ENCODE measurements at places on chromosomes 12 and 14.

DNA sequence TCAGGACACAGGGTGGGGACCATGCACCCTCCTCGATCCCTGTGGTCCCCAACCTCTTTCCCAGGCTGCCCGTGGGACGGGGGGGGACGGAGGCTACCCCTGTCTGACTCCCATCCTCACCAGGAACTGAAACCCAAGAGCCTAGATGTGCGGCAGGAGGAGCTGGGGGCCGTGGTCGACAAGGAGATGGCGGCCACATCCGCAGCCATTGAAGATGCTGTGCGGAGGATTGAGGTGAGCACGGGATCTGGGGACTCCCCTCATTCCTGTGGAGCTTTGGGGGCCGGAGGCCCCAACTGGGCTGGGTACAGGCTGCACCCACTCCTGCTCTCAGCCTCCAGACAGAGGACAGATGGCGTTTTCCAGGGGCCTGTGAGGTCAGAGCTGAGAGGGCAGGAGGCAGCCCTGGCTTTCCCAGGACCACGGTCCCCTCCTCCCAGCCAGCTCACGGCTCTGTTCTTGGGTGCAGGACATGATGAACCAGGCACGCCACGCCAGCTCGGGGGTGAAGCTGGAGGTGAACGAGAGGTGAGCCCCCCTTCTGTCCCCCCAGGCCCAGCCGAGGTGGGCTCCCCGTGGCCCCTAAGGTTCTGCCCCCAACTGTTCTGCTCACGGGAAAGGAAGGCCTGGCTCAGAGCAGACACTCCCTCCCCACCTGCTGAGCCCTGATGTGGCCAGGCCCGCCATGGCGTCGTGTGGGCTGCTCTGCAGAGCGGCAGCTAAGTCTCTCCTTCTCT, 24.2 kb downstream of the HIP1R start:
- DNase-seq = no peak

DNA sequence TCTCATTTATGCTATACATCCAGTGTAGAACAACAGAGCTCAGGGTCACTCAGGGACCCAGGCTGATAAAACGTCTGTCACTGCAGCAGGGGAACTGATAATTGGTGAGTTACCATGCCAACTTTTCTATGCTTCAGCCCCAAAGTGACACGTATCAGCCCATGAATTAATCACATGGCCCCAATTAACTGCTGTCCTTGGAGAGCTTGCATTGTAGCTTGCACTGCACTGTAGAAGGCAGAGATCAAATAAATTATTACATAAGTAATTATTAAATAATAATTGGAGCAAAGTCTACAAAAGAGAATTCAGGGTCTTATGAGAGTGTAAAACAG, 144.6 kb downstream of the SUDS3 start:
- no peak for DNase-seq

DNA sequence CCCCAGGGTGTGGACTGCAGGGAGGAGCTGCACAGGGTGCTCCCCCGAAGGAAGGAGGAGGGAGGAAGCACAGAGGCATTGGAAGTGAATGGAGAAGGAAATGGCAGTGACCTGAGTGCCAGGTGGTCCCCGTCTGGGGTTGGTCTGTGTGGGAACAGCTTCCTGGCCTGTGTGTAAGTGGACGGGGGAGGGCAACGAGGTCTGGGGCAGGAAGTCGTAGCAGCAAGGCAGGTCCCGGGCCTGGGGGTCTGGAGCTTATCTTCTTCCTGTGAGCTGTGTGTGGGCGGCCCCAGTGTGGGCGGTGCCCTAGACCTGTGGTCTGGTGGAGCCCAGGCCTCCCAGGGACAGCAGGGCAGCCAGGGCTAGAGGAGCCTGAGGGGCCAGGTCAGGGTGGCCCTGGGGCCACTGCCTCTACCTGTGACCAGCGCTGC, 382.1 kb downstream of the TMEM121 start:
- DNase-seq = no peak

DNA sequence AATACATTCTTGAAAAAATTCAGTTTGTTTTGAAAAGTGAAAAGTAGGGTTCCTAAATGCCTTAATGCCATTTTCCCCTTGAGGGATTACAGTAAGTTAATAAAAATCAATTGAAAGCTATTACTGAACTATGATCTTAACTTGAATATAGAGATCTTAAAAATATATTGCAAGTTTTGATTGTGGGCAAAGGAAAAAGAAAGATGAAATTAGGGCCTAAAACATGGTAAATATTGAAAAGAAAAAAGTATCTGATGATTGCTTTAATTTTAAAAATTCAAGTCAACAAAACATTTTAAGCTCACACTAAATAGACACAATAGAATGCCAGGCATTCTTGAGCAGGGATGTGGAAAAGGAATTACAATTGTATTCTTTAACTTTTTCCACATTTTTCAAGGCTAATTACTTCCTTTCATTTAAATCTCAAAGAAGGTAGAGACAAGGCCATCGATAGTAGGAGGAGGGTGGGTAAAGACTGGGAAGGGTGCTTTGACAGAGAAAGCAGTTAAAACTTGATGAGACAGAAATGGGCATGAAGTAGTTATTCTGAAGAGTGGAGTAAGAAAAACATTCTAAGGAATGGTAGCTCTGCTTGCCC, 294.4 kb downstream of the NELL2 start:
- no peak for DNase-seq

DNA sequence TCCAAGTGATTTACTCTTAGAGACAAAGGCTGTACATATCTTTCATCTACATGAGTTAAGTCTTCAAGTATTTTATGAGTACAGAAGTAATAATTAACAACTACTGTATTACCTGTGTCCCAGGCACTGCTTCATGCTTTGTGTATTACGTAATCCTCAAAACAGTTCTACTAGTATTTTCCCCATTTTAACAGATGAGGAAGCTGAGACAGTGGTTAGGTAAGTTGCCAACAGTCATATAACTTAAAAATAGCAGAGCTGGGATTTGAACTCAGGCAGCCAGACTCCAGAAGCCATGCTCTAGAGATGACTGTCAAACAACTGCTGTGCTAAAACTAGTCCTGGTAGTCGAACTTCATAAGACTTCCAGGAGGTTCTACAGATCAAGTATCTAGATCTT, 10.7 kb downstream of the TRMT5 start:
- DNase-seq = no peak

DNA sequence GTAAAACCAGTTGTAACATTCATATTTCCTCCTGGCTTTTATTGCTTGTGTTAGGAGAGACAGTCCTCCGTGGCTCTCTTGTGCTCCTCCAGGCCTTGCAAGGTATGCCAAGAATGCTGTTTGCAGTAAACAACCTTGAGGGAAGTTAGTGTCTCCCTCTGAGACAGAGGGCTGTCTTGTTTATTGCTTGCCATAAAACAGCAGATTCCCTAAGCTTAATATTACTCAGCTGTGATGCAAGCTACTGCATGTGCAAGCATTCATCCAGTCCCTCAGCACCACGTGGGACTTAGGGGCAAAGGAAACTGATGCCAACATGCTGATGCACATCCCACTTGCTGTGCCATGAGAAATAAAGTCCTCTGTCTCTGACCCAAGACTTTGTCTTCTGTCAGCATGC, 6.6 kb downstream of the POMT2 start:
- no peak for DNase-seq

DNA sequence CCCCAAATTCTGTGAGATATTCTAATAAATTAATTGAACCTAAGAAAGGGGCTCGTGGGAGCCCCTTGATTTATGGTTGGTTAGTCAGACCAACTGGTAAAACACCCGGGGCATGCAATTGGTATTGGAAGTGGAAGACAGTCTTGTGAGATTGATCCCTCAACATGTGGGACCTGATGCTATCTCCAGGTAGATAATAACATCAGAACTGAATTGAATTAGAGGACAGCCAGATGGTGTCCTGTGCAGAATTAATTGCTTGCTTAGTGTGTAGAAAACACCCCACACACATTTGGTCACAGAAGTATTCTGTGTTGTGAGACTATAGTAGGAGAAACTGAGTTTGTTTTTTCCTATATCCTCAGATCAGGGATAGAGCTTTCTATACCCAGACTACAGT, 22.0 kb downstream of the PYROXD1 start:
- DNase-seq = no peak
